ENCODE measurements at places on chromosomes 7 and 10.

- no peak for DNase-seq
Observed at GRCh38 chr10:123998197-123999141, 94.9 kb downstream of the CHST15 start.

GRCh38 chr10:47410271-47410670 is 26.2 kb upstream of the ZNF488 start:
- no peak for DNase-seq

DNA sequence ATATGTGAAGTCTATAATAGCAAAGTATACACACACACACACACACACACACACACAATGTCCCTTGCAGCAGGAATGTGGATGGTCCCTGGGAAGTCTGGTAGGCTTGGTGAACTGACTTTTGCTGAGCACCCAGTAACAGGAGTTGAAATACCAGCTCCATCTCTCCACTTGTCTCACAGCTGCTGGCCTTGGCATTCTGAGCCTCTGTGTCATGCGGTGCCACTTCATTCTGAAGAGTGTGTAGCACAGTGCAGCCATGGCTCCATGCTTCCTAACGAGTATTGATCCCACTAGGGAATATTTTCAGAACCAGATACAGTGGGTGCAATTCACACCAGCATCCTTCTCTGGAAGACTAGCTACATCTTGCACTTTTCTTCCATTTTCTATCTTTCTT is 192.4 kb downstream of the ADARB2 start:
- no peak for DNase-seq

GRCh38 chr10:29297678-29298077 is 8.8 kb downstream of the LYZL1 start:
- DNase-seq, result peak; percentile 20

DNA sequence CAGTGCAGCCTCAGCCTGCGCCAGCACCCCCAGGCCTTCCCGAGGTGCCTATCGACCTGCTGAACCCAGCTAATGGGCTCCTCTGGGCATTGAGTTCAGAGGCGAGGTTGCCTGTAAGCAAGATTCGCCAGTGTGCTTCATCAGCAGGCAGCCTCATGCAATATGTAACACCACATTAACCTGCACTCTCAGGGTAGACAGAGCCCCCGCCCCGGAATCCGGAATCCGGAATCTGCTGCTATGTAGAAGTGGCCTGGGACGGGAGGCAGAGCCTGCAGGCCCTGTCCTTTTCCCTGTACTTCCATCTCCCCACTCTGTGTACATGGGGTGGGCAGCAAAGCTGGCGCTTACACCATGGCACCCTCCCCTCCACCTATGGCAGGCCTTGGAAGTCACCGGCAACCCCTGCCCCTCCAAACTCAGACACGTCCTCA is 83.9 kb upstream of the RET start:
- DNase-seq, result no peak

GRCh38 chr10:96448021-96448457 is 65.7 kb downstream of the TLL2 start:
- no peak for DNase-seq

All from OCI-M1 (cell line).